Frontal cortex (tissue), 4 donors: ENCODE measurements at places on chromosomes 12 and 14.

- DNase-seq = no peak
Observed at GRCh38 chr14:91963465-91963864, 16.0 kb upstream of the FBLN5 start.

- no peak for DNase-seq
Observed at GRCh38 chr12:31246470-31246850, 79.5 kb downstream of the SINHCAF start.

DNA sequence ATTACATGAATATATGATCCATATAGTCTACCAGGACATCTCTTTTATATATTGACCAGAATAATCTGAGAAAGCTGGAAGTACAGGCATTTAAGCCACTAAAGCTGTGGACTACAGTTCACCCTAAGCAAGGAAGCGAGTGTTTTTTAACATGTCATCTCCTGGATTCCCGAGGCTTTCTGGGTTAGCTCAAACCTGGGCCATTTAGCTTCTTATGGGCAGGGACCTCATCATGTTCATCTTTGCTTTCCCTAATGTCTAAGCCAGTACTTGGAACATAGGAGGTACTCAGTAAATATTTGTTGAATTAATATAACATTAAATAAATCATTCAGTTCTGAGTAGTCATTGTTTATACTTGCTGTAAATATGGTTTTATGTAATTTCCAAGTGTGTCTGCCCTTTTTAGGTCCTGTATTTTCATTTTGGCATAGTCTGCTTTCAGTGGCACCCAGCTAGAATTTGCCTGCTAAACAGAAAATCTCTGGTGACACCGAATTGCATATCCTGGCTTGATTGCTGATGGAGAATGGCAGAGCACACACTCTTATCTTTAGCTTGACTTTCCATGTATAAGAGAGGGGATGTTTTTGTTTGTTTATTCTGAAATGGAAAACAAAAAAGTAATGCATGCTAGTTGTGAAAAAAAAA is 344.5 kb downstream of the ZFP36L1 start:
- no peak for DNase-seq

GRCh38 chr12:91256411-91256810 is 73.8 kb upstream of the DCN start:
- DNase-seq = no peak

DNA sequence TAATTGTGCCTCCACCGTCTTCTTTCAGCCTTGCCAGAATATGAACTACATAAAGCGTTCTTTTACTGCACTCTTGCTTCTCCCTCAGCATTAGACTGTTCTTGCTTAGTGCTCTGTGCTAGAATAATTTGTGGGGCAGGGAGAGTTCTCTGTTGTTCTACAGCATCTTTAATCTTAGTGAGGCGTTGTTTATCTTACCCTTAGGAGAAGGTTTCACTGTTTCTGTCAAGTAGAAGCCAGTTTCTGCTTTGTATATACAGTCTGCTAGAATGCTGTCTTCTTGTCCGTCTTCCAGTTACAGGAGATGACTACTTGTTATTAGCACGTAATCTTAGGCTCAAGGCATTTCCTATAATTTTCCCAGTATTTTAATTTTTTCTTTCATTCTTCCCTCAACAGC is 458.0 kb downstream of the FLRT2 start:
- no peak for DNase-seq

DNA sequence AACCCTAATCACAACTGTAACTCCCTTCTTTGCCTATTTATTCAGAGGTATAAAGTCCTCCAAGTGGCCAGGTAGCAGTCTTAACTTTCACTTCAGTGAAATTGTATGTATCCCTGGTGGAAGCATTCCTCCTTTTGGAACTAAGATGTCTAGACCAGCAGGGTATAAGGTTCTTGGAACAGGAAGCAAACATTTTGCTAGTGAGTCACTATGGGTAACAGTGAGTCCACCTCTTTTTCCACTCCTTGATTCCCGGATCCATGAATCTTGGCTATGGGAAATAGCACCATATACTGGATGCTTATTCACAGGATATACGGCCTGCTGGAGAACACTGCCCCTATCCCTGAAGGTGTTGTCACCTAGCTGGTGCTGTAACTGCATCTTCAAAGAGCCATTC is 80.2 kb downstream of the KCNA5 start:
- DNase-seq = no peak

DNA sequence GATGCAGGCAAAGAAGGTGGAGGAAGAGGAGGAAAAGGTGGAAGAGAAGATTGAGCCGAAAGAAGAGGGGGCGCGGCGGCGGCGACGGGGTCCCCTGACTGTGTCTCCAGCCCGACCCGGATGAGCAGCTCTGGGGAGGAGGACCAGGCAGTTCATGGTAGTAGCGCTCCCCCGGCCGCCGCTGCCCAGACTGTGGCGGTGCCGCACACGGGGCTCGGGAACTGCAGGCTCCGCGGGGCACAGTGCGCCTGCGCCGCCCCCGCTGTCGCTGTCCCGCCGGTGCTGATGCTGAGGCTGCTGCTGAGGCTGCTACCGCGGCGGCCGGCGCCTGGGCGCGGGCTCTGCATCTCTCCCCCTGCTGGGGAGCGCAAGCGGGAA is at the start of gene KCNH5:
Gene KCNH5, minus strand, starts transcription at position 225 of the 378 bp plus-strand sequence. CDS start 272 bp downstream, outside the sequence.
- DNase-seq = peak; percentile 59

DNA sequence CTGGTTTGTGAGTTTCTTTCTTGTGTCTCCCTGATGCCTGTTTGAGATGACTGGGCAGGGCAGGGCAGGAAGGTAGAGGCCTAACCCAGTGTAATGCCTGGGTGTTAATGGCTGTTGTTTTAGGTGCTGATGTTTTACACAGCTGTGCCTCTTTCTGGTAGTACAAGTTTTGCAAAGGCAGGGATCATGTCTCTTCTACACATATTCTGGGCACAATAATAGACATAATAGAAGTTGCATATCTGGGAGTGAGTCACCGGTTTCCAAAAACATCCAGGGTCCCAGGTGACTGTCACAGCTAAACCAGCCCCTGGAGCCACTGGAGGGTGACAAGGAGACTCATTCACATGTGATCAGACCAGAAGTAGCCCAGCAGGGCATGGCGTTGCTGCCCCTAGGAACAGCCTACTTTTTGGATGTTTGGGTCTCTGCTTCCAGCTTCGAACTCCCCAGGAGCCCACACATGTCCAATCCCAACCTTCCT is 18.1 kb downstream of the TPCN1 start:
- no peak for DNase-seq

- DNase-seq = no peak
Observed at GRCh38 chr14:89232265-89233070, 184.6 kb downstream of the FOXN3 start.

- DNase-seq = no peak
Observed at GRCh38 chr12:62886796-62887195, 48.2 kb downstream of the PPM1H start.

DNA sequence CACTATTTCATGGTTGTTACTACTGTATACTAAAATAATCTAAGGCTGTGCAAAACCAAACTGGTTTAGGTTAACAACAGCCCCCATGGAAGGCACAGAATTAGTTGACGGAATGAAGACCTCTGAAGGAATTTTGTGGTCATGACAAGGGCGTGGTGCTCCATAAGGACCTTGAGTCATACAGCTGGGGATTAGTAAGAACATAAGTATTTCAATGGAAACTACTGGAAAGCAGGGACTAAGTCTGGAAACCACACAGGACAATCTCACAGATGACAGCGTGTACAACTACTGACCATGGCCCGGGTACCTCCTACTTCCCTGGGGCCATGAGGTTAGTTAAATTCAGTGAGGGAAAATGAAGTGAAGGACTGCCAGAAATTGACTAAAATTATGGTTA is 98.5 kb upstream of the PLEKHA5 start:
- DNase-seq = no peak

DNA sequence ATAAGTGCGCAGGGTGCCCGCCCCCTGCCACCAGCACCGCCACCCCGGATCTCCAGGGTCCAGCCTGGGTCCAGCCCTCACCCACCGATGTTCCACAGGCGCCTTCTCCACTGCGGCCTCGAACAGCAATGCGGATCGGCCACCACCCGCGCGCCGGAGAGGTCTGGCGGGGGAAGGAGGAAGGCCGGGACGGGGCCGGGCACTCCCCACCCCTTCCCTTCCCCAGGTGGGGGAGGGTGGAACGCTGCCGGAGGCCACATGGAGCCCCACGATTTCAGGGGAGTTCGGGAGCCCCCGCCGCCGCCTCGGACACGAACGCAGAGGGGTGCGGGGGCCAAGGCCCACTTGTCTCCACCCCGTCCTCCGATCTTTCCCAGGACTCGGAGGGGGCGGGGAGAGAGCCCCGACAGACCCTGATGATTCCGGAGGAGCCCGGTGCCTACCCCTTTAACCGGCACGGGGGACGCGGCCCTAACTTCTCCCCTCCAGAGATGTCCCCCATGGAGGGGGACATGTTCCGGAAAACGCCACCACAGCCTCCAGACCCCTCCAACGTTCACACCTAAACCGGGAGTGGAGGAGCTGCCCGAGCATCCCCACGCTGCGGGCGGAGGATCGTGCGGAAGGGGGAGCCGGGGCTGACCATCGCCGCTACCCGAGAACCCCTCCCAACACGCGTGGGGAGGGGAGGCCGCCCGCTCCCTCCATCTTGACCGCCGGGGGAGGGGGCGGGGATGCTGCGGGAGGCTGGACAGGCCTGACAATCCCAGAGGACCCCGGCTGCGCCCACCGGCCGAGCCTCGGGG is 1.1 kb downstream of the ATXN2 start:
- DNase-seq = peak; percentile 54

GRCh38 chr14:73492670-73493069 is 1.9 kb downstream of the RIOX1 start:
- no peak for DNase-seq

GRCh38 chr12:100448656-100449055 is 25.0 kb upstream of the NR1H4 start:
- no peak for DNase-seq

DNA sequence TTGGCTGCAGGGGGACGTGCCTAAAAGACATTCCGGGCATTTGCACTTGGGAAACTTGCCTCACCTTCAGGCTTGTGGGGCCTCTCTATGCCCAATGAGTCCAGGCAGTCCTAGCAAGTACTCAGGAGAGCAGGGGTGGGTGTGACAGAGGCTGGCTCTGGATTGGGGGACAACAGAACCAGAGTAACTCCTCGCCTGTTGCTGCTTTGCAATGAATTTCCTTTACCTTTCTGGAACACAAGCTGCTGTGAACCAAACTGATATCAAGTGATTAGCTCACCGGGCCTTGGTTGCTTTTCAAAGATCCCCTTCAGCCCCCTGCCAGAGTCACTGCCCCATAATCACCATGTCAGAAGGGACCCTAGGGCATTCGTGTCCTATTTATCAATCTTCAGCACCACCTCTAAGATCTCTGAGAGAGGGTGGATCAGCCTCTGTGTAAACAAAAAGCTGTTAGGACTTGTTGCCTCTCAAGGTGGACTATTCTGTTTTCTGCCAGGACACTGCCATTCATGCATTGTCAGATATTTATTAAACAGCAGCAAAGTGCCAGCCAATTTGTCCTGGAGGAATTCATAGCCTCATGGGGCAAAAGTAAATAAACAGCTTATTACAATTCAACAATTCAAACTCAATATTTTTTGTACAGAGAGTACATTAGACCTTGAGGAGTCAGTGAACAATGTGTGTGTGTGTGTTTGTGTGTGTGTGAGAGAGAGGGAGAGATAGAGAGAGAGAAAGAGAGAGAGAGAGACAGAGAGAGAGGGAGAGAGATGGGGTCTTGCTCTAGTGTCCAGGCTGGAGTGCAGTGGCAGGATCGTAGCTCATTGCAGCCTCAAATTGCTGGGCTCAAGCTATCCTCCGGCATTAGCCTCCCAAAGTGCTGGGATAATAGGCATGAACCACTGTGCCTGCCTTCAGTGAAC is 11.3 kb downstream of the NFATC4 start:
- DNase-seq = no peak

GRCh38 chr12:118780939-118781338 is 200.4 kb upstream of the SRRM4 start:
- DNase-seq = no peak

- DNase-seq = no peak
Observed at GRCh38 chr12:114976372-114976771, 292.4 kb upstream of the TBX3 start.

DNA sequence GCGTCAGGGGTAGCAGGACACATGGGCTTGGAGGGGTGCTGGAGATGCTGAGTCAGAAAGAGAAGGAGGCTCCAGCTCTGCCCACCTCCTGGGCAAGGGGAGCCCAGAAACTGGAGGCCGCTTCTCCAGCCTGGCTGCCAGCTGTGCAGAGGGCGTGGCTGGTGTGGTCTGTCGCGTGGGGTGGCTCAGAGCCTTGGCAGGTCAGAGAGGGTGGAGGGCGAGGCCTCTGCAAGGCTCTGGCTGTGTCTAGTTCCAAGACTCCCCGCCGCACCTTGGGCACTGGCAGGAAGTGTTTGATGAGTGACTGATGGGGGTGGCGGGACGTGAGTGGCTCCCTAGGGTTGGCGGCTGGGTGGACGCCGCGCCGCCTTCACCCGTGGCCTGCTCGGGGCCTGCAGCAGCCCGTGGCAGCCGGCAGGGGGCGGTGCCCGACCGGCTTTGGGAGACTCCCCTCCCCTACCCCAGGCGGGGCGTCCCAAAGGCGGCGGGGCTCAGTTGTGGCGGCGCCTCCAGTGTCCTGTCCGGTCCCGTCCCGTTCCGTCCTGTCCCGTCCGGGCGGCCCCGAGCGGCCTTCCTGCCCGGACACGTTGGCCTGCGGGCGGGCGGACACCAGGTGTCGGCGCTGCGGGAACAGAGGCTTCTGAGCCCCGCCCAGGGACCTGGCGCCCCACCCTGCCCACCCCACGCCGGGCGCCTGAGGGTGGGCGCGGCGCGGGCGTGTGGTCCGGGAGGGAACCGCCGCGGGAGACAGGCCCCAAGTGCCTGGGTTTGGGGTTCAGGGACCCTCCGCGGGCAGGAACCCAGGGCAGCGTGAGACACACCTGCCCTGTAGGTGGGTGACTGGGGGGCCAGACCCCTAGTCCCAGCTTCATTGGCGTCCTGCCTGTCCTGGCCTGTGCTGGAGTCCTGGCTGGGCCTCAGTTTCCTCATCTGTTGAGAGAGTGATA is 39.7 kb downstream of the KRT80 start:
- peak; percentile 67 for DNase-seq

DNA sequence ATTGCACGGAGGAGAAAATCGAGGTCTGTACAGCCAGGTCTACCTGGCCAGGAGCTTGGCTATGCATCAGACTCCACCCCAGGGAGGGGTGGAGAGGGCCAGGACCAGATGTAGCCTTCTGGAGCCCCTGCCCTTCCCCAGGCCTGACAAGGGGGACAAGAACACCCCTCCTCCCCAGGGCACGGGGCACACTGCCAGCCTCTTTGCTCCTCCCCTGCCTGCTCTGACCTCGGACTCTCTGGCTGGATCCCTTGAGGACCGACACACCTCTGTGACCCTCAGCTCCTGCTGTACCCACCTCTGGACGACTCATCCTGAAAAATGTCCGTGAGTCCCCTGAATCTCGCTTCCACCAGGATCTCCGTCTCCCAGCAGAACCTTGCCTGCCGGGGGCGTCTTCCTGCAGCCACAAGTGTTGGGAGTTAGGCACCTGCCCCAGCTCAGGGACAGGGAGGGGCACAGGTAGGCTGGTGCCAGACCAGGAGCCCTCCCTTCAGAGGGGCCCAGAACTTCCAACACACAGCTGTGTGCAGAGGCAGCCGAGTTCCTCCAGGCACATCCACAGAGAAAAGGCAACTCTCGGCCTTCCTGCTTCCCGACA is 21.8 kb downstream of the AHNAK2 start:
- DNase-seq = no peak

GRCh38 chr12:126545411-126545810 is 1480.2 kb downstream of the AACS start:
- no peak for DNase-seq

GRCh38 chr12:101891462-101891971 is 14.1 kb downstream of the DRAM1 start:
- DNase-seq = no peak

GRCh38 chr12:76244300-76244699 is 103.9 kb downstream of the BBS10 start:
- DNase-seq = no peak
